Stimulated activated CD4-positive, alpha-beta T cell treated with anti-CD3 and anti-CD28 coated beads, Interleukin-1b, Interleukin-23, amount 100 ng/mL, for 1 hour (primary cell): ENCODE measurements at places on chromosomes 5 and 9.

DNA sequence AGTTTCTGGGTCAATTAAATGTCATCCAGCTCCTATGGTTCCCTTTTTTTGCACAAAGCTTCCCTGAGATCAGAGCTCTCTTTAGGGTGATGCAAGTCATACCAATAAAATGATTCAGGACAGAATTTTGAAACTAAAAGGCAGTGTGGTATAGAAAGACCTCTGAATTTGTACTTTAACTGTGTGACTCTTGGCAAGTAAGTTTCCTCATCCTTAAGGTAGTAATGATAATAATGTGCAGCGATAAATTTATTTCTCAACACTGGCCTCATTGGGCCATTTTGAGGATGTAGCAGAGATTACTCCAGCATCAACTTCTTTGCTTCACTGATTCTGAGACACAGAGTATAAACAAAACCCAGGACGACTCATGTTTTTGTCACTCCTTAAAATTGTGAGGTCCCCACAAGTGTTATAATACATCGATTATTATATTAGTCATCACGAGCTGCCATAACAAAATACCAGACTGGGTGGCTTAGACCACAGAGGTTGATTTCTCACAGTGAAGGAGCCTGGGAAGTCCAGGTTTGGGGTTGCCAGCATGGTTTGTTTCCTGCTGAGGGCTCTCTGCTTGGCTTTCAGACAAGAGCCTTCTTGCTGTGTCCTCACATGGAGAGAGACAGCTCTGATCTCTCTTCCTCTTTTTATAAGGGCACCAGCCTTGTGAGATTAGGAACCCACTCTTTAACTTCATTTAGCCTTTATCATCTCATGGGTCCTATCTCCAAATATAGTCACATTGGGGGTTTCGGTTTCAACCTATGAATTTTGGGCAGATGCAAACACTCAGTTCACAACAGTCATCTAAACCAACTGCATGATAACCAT lies 293.0 kb downstream of the ZNF608 start:
- DNase-seq, result no peak

GRCh38 chr5:170423692-170424091 lies 34.5 kb upstream of the KCNMB1 start:
- DNase-seq, result no peak

DNA sequence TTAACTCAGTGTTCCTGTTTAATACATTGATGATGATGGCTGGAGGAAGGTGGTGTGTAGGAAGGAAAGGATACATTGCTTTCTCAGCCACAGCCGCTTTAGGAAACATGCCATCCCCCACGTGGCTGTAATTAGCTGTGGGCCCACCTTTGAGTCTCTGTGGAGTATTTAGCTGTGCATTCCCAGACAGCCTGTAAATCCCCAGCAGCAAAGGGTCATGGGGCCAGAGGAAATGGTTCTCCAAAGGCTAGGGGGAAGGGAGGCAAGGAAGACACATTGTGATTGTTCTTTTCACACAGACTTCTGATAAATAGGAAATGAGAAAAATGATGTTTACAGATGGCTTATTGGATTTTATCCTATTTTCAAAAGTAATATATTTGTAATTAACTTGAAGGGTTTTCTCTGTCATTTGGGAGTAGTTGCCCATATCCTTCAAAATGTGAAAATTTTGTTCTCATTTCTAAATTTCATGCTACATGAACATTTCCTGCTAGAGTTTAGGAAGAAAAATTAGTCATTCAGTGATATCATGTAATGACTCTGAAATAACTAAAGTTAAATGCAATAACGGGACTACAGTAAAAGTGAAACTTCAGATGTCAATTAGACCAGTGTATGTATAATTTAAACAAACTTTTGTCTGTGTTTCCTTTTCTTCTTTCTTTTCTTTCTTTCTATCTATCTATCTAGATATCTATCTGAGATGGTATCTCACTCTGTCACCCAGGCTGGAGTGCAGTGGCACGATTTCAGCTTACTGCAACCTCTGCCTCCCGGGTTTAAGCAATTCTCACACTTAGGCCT lies 24.3 kb upstream of the F2R start:
- DNase-seq, result no peak

GRCh38 chr5:78504704-78505677 lies 143.6 kb downstream of the LHFPL2 start:
- DNase-seq, result no peak

GRCh38 chr5:120954255-120954654 lies 490.2 kb downstream of the PRR16 start:
- no peak for DNase-seq

GRCh38 chr5:141608046-141608445 lies 10.8 kb downstream of the DIAPH1 start:
- DNase-seq, result no peak

- DNase-seq, result no peak
Observed at GRCh38 chr9:136516191-136516654, 29.6 kb downstream of the NOTCH1 start.

- no peak for DNase-seq
Observed at GRCh38 chr5:170503990-170504596, at the start of gene KCNIP1. Gene KCNIP1, plus strand, starts transcription at chr5:170504020.

DNA sequence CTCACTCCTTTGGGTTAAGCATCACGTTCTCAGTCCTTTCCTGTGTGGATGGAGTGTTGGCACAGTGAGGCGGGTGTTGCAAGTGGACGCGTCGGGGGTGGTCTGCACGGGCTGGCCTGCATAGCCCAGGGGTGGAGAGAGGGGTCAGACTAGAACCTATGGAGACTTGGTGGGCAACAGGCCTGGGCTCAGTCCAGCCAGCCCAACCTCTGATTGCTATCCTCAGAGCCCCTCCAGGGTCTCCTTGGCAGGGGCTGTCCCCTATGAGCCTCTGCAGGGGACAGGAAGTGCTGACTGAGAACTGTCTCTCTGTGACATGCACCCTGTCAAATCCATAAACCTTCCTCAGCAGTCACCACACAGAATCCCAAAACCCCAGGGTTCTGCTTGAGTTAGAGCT lies 2.3 kb downstream of the DCANP1 start:
- no peak for DNase-seq

GRCh38 chr5:143201589-143201988 lies 201.9 kb downstream of the NR3C1 start:
- DNase-seq, result no peak

GRCh38 chr5:111454776-111455175 lies 57.6 kb downstream of the STARD4 start:
- DNase-seq, result no peak

DNA sequence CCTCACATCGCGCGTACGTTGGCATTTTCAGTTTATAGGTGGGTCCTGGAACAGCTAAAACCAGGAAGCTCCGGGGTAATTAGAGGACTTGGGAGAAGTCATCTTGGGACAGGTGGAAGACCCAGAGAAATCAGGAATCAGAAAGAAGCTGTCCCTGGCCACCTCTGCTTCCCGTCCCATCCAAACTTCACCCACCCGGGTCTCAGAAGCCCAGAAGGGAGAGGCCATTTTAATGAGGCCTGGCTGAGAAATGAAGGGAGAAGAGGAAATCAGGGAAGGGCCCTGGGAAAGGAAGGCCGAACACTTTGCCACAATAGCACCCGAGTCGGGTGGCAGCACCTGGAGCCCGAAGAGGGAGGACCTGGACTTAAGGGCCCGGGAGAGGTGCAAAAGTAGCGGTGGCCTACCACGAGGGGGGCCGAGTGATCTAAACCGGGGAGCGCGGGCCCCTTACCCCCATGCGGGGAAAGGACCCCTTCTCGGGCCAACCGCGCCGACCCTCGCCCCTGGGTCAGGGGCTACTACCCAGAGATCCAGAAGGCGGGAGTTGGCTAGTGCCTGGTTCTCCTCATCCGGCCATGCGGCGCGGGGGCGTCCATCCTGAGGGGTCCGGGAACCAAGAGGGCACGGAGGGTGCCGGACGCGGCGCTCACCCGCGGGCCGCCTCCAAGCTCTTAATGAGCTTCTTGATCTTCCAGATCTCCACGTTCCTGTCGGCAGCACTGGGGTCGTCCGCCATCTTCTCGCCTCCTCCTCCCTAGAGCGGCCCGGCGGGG lies 668 bp downstream of the ETF1 start:
- no peak for DNase-seq

DNA sequence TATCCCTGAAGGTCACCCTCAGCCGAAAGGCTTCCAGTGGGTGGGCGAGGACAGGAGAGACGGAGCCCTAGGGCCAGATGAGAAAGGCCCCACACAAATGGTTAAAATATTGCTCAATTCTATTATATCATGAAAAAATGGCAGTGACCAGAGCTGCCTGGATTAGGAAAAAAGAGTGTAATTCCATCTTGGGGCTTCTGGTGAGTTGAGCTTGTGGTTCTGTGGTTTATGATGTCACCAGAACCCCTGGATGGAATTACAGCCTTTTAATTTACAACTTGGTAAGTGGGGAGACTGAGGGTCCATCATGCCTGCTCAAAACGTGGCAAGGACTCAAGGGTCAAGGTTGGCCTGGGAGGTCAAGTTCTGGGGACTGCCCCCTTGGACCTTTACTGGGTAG lies 55.5 kb upstream of the STC2 start:
- no peak for DNase-seq

- DNase-seq, result no peak
Observed at GRCh38 chr5:67639313-67639712, 442.7 kb upstream of the CD180 start.

- DNase-seq, result no peak
Observed at GRCh38 chr5:97943036-97943435, 760.0 kb upstream of the RIOK2 start.

- no peak for DNase-seq
Observed at GRCh38 chr5:6781716-6782115, 68.5 kb downstream of the TENT4A start.

DNA sequence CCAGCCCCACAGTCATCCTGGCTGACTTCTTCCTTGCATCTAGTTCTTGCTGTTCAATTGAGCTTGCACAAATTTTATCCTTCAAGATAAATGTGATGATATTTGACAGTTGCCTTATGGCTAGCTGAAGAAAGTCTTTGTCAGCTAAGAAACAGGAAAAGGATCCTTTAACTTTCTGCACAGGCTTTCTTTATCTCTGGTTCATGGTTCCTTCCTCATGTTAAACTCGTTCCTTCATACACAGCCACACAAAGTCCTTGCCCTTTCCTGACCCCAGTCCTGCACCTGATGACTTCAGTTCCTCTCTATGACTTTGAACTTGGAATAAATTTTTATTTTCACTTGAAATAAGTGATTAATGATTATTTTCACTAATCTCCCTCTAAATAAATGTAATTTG lies 132.5 kb upstream of the PRSS3 start:
- no peak for DNase-seq

DNA sequence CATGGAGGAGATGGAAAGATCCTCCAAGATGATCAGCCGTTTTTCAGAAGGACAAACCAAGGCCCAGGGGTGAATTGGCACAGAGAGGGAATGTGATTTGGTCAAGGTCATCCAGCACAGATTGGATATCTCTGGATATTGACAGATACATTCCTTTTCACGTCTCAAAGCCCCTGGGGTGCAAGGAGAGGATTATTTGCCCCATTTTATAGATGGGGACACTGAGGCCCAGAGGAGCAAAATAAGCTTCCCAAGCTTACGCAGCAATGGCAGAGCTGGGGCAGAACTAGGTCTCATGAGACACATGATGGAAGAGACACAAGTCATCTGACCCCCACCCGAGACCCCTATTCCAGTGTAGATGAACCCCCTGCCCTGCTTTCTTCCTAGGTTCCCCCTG lies 895 bp upstream of the PDGFRB start:
- DNase-seq, result no peak

- DNase-seq, result no peak
Observed at GRCh38 chr5:140647042-140647419, 399 bp downstream of the NDUFA2 start.

- no peak for DNase-seq
Observed at GRCh38 chr5:143636931-143637528, 174.9 kb upstream of the HMHB1 start.

DNA sequence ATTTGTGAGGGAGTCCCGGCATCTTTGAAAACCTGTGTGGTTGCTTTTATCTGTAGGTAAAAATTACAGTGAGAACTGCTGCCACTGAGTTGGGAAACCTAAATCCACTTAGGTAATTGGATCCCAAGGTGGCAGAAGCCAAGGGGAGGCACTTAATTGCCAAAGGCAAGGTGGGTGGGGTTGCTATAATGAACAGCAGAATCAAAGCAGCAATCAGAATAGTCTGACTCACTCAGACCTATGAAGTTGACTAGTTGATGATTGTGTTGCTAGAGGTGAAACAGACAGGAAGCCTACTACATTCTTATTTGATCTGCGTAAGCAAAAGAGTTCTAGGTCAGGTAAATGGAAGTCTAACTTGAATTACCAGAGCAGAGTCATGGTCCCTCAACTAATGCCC lies 17.3 kb upstream of the BICD2 start:
- no peak for DNase-seq

- no peak for DNase-seq
Observed at GRCh38 chr9:137126786-137127185, 12.2 kb upstream of the GRIN1 start.

DNA sequence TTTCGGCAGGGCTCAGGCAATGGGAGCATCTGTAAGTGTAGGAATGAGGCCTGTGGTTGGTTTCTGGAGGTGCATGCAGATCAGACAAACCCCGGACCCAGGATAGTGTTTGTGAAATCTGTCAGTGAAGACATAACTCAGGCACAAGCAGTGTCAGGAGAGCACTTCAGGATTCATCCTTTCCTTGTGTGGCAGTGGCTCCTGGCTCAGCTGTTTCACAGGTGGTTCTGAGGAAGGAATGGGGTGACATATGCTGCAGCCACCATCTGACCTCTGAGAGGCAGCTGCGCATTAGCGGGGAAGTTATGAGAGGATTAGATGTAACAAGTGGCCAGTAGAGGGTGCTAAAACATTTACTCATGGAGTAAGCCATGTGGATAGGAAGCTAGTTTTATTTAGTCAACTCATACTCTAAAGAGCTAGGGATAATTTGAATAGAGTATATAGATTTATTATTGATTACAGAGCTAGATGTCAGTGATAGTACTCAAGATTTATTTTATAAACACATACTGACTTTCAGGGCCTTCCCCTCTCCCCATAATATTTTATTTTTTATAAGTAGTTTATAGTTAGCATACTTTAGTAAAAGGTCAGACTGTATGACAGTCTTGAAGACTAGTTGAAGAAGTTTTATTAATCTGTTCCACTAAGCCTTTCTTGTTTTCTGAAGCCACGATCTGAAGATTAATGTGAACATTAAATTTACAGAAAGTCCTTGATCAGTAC lies 28.4 kb downstream of the NNT start:
- no peak for DNase-seq

GRCh38 chr9:116452227-116452626 lies 234.9 kb upstream of the TRIM32 start:
- no peak for DNase-seq

DNA sequence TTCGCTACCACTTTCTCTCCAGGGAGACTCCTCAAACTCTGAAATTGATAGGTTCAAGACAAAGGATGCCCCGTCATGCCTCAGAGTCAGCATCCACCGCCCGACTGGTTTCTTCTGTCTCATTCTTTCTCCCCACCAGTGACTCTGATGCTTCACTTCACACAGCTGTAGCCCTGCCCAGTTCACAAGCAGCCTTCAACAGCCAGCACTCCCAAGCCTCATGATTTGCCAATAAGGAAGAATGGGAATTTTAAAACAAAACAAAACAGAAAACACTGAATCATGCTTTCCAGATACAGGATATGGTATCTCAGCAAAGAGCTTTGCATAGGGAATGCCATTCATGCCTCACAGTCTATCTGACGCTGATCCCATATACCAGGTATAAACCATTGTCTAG lies 371.2 kb upstream of the RORB start:
- DNase-seq, result no peak
